ENCODE measurements at places on chromosomes 6 and 20.

GRCh38 chr20:13256606-13257005 lies 35.5 kb downstream of the ISM1 start:
- no peak for DNase-seq

DNA sequence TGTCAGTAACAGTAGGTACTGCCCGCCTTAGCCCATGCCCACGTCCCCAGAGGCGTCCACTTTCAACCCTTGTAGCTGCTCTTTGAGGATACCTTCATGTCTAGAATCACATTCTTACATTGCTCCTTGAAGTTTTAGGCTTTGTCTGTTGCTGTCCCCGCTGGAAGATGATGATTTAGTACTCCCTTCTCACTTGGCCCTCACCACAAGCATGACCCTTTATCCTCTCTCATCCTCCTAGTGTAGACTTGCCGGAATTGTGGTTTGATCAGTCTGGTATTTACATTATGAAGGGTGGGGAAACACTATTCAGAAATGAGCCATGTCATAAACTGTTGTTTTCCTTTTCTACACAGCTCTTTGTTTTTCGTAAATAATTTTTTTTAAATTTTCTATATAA lies 87.4 kb downstream of the ARID1B start:
- DNase-seq: no peak

DNA sequence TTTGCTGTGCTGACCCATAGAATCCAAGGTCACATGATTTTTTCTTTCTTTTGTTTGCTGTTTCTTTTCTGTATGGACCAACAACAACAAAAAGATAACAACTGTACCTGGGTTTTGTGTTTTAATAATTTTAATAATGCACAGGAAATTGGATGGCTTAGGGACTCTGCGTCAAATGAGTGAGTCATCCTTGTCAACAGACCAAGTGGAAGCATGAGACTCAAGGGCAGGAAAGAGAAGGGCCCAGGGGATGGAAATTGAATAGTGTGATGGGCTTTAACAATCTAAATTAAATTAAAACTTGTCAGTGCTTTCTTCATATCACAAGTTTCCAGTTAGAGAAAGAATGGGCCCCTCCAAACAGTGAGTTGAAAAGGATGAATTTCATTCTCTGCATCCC lies 413.0 kb downstream of the PREX1 start:
- no peak for DNase-seq

GRCh38 chr6:56933650-56934049 lies 21.3 kb upstream of the BEND6 start:
- DNase-seq: no peak

GRCh38 chr6:147710890-147711289 lies 202.4 kb downstream of the SAMD5 start:
- no peak for DNase-seq

DNA sequence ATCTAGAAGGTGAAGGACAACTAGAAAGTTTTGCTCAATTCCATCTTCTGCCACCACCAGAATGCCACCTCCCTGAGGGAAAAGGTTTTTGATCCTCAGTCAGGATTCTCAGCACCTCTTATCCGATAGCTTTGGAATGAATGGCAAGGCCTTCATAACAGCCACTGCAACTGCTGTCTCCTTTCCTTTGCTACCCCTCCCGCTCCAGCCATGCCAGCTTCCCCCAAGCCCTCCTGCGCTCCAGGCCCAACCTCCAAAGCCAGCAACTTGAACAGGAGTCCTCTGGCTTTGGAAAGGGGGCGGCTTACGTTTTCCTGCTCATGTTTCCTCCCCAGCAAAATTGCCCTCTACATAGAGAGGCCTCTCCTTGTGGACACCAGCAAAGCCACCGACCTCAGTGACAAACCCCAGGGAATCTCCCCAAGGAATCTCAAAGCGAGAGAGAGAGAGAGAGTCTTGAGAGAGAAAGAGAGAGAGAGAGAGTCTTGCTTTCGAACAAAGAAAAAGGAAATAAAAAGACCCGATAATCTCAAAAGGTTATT lies 420 bp upstream of the BTN2A1 start:
- no peak for DNase-seq

- no peak for DNase-seq
These were observed 14.0 kb downstream of the TRDN start for GRCh38 chr6:123622780-123623179.

GRCh38 chr6:71388856-71389527 lies 100.4 kb downstream of the OGFRL1 start:
- DNase-seq: no peak

DNA sequence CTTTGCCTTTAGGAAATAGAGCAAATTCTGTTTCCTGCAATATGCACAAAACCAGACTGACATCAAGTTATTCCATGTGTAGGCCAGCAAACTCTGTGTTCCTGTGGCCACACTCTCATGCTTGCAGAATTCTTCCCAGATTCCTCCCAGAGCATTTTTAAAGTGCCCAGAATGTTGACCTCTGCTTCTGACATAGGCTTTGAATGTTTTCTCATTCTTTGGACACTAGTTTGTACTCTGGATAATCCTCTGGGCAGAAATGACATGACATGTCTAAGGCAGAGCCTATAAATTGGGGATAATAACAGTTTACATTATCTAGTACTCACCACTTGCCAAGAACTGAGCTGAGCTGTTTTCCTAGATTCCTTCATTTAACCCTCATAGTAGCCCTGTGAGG lies 9.2 kb upstream of the EFHC1 start:
- no peak for DNase-seq

DNA sequence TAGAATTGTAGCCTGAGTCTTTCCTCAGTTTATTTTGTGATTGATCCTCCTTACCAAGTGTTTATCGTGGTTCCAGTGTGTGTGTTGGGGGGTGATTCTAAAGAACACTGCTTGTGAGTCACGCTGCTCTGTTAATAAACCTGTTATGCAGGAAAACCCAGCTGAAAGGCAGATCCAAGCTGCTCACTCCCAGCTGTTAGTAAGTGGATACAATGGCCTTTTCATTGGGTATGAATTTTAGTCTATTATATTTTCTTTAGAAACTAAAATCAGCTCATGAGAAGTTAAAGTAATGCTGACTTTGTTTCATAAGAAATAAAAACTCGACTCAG lies 12.2 kb upstream of the DSTN start:
- DNase-seq: no peak

GRCh38 chr6:113481458-113481857 lies 375.7 kb upstream of the MARCKS start:
- DNase-seq: no peak

DNA sequence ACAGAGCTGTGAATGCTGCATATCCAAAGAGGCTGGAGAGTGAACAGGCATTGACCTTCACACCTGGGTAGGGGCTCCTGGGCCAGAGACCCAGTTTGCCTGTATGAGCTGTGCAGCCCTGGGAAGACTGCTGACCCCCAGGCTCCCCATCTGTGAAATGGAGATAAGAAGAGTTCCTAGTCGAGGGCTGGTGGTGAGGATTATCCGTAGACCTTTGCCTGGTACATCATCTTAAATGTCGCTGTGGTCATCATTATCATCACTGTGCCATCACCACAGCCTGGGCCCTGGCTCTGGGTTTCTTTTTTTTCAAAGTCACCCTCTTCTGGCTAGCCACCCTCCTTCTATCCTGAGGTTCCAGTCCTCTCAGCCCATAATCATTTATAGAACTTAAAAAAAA lies 12.0 kb downstream of the AGPAT4 start:
- DNase-seq: no peak

DNA sequence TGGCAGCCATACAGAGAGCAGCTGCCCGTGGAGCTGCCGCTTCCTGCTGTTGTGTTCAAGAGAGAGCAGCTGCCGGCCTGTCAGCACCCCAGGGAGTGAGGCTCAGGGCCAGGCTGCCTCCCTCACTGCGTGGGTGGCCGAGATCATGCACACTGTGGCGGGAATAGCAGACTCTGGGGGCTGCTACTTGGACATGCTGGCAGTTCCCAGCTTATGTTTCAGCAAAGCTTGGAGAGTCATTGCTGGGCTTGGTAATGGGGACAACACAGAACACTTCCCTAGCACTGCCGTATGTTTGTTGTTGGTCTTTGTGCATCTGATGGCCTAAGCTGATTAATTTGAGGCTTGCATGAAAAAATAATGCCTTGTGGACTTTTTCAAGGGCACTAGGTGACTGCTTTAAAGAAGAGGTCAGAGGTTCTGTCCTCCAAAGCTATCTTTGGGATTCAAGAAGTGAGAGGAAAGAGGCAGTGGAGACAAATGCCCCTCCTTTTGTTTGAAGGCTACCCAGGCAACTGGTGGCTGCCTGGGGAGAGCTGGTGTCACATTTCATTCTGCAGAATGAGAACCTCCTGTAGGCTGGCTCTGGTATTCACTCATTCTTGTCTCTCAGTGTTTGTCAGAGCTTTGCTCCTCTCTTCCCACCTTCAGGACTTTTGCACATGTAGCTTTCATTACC lies 18.8 kb downstream of the MRAP2 start:
- DNase-seq: no peak

GRCh38 chr20:20793591-20793990 lies 81.1 kb upstream of the RALGAPA2 start:
- no peak for DNase-seq

DNA sequence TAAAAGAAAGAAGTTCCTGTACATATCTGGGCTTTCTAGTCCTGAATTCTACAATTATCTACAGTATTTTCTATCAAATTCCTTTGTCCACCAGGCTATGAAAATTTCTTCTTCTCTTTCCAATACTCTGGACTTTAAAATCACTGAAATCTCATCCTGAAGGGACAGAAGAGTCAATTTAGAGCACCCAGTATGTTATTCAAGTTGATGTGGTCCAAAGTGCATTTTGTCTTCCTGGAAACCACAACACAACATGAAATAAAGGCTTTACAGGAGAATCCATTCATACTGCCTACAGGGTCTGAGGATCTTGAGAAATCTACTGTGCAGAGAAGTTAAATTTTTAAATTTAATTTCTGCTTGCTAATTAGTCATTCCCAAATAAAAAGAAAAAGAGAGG lies 94.9 kb upstream of the ADGRF1 start:
- DNase-seq: no peak

DNA sequence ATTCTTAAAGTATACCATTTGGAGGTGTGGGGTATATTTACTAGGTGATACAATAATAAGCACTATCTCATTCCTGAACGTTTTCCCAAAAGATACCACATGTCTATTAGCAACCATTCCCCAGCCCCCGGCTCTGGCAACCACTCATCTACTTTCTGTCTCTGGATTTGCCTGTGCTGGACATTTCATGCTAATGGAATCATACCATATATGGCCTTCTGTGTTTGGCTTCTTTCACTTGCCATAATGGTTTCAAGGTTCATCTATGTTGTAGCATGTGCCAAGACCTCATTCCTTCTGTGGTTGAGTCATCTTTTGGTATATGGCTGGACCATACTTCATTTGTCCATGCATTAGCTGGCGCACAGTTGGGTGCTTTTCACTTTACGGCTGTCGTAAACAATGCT lies 39.7 kb downstream of the BCAS4 start:
- no peak for DNase-seq
